ENCODE measurements at places on chromosomes 5 and 9. TPM values are rescaled to one million over a fixed set of nuclear protein-coding genes. Genes with fewer than 3 reads are reported as not detected.

- DNase-seq = no peak
Observed at GRCh38 chr5:133612249-133612860, at the start of gene FSTL4. Gene FSTL4 (minus strand): TSS chr5:133612541.

The JMY gene
- 5.8 TPM for total RNA-seq

GRCh38 chr5:14614490-14614889 lies 32.9 kb downstream of the OTULINL start:
- no peak for DNase-seq

The INSL4 gene
- not detected for total RNA-seq

DNA sequence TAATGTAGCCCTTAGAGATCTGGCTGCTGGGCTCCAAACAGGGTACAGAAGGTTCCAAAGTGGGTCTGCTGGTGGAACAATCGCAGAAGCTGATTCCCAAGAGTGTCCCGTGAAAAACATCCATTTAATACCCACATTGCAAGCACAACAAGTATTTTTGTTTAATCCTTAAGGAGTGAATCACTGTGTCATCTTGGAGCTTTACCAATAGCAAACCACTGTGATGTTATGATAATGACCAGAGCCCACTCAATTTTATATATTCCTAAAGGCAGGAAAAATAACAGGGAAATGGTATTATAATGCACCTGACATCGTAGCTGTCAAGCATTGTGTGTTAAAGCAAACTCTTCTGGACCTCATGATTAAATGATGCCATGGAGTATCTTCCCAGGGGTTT lies 291.9 kb downstream of the FBXL7 start:
- no peak for DNase-seq

- no peak for DNase-seq
Observed at GRCh38 chr9:91033797-91034196, 232.2 kb downstream of the SYK start.

GRCh38 chr9:112007575-112008240 lies 111.1 kb downstream of the UGCG start:
- no peak for DNase-seq

The IL9 gene
- not detected for total RNA-seq

- DNase-seq = no peak
Observed at GRCh38 chr5:150517272-150518152, 9.6 kb downstream of the NDST1 start.

DNA sequence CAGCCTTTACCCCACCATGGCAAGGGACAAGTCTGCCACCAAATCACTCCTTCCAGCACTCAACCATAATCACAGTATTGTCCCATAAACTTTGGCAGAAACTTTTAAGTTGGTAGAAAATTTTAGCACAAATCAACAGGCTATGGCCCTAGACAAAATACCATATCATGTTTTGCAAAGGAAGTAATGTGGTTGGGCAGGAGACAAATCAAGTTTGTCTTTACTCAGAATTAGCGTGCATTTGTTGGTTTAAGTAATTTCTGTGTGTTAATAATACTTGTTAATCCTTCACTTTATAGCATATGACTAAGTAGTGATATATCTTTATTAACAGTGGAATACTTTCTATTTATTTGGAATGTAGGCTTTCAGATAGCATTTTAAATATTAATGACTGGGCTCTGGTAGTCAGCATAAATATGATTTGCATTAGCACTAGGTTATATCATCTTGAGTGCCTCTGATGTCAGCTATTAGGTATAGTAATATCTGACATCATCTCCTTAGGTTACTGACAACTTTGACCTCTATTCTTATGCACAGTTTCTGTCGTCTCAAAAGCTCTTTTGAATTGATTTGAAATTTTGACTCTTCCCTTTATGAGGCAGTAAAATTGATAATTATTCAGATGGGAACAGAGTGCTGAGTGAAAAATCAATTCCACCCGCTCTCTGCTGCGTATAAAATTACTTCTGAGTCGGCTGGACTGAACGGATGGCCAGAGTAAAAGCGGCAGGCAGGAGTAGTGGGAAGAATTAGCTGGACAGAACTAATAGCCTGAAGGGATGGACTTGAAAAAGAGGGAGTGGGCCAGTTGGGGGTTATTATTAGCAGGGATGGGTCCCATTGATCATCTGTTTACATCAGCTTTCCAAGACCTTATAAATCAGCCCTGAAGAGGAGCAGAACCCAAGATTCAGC lies 40.1 kb upstream of the TLX3 start:
- DNase-seq = no peak

The LCN1 gene
- total RNA-seq = not detected

DNA sequence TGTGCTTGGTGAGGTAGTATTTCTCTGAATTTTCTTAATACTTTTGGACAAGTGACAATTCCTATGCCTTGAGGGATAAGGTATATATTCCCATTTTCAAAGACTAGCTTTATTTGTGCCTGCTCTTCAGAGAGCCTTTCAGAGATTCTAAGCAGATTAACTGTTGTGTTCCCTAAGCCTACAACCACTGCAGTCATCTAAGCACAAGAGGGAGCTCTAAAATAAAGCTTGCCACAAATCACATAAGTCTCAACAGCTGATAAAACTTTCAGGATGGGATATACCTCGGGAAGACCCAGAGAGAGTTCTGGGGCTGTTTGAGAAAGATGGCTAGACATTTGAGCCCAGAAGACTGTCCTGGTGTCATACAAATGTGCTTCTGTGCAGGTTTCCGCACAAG lies 157.3 kb downstream of the CYLC2 start:
- DNase-seq = no peak

The PLEKHG4B gene
- 0.19 TPM for total RNA-seq

The TPPP gene
- 5.5 TPM for total RNA-seq

GRCh38 chr5:58828258-58828657 lies 245.4 kb downstream of the RAB3C start:
- no peak for DNase-seq

DNA sequence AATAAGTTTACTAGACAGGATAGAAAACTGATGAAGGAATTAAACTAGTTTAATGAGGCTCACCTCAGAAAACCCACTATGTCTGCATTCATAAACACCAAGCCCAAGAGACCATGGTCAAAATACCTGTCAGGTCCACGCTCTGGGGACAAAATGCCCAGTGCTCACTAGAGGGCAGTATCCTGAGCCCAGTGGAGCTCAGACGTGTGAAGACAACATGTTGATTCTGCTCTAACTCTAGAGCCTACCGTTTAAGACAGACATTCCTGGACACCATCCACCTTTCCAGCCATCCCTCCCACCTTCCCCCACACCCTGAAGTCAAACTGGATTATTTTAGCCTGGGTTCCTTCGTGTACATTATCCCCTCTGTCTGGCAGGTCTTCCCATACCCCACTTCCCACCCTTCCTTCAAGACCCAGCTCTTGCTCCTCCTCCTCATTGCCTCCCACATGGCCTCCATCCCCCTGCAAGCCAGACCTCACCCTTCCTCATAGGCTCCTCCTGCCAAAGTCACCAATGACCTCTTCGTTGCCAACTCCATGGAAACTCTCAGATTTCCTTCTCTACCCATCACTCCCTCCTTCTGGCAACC lies 142.3 kb upstream of the FSTL4 start:
- DNase-seq = no peak

GRCh38 chr5:6700685-6701355 lies 12.4 kb upstream of the TENT4A start:
- no peak for DNase-seq

DNA sequence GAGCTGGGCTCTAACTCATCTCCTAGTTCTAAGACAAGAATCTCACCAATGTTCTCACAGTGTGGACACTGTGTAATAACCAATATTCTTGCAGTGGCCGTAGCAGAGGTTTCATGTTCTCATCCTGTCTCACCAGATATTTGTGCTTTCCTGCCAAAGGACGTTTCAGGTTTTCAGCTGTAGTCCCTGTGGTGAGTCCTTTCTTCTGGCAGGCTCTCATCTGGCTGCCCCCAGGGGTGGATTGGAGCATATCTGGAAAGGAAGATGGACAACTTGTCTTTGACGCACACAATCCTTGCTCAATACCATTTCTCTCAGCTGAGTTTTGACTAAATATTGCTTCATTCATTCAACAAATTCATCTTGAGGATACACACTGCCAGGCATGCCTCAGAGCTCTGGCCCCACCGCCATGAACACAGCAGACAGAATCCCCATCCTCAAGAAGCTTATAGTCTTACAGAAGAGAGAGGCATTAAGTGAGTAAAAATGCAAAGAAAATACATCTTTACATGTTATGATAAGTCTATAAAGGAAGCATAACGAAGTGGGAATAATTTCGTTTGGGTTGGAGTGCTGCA lies 33.8 kb upstream of the NEURL1B start:
- no peak for DNase-seq

The DAPK1 gene
- 14.5 TPM for total RNA-seq

DNA sequence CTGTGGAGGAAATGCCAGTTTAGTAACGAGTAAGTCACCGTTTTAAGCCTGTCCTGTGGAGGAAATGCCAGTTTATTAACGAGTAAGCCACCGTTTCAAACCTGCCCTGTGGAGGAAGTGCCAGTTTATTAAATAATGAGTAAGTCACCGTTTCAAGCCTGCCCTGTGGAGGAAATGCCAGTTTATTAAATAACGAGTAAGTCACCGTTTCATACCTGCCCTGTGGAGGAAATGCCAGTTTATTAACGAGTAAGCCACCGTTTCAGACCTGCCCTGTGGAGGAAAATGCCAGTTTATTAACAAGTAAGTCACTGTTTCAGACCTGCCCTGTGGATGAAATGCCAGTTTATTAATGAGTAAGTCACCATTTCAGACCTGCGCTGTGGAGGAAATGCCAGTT lies 18.9 kb upstream of the PDCD6 start:
- DNase-seq = no peak

DNA sequence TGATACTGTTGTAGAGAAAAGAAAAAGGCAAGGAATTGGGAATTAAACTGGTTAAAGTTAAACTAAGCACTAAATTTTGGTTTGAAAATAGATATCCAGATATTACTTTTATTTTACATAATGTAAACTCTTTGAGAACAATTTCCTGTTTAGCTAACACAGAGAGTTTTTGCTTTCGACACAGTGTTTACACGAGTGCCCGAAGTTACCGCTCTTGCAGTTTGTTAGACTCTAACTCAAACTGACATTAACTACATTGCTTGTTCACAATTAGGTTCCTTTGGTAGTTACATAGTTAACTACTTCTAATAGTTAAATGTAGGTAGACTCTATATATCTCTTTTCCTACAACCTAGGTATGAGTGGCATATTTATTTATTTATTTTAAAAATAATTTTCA lies 117.1 kb upstream of the CHD1 start:
- no peak for DNase-seq

DNA sequence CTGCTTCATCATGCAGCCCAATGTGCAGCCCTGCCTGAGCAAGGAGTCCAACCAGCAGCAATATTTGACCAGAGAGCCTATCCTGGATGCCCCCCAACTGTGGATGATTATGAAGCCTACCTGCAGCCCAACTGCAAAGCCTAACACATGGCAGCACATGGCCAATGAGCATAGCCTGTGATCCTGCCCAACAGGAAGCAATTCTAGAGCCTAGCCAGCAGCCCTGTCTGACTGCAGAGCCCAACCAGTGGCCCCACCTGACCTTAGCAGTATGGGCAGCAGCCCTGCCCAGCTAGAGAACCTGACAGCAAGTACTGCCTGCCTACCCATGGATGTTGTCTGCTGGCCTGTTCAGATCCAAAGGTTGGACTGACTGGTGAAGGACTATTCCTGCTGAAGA lies 97.3 kb upstream of the SH3GL2 start:
- DNase-seq = no peak

The SPATA31D4 gene
- total RNA-seq = not detected

The UBE2QL1 gene
- total RNA-seq = 1.5 TPM

- no peak for DNase-seq
Observed at GRCh38 chr5:108786806-108787483, 39.2 kb downstream of the FER start.

DNA sequence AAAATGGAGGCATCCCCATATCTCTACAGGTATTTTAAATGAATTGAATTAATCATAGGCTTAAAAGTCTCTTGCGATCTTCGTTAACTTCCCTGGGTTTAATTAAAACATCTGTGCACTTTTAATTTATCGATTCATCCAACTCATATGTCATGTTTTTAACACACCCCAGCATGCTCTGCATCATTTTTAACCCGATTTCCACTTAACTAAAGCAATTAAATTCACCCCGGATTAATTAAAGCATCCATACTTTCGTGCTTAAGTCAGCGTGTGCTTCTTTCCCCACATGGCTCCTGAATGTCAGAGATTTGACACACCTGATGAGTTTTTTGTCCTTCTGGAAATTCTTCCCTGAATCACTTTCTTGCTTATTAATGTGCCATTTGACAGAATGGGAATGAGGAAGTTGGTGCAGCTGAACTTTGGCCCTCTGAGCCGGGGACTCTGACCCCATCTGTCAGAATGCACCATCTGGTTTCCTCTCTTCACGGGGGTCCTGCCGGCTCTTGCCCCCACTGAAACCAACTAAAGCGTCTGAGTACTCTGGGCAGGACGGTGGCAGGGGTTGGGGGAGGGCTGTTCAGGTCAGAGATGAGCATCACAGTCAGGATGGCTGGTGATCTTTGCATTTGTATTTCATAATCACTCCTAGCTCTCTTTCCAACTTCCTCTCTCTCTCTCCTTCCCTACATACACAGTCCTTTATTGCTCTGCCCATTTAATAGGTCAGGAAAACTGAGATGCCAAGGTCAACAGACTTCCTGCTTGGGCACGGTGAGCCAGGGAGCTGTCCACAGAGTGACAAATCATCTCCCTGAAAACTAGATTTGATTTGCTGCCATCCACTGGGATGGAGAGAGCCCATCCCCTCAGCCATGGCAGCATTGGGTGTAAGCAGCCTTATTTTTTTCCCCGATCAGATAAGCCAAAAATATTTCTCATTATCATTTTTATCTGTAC lies 180.3 kb upstream of the WWC1 start:
- no peak for DNase-seq

- no peak for DNase-seq
Observed at GRCh38 chr5:135571066-135571609, 7.7 kb downstream of the CXCL14 start.

DNA sequence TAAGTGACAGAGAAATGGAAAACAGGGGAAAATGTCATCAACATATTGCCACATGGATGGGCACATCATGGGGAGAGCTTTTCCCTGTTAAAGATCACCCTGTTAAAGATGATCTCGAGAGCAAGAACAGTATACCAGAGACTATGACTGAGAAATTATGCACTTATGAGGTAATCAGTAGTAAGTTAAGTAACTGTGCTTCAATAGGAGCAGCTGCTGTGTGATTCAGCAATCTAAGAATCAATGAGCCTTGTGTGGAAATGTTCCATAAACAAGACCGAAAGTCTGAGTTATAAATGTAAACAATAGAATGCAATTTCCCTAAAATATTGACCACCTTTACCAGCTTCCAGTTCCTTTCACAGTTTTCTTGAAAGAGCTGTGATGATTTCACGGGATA lies 582.3 kb downstream of the CAAP1 start:
- DNase-seq = no peak
